ENCODE measurements at places on chromosomes 12 and 14.

DNA sequence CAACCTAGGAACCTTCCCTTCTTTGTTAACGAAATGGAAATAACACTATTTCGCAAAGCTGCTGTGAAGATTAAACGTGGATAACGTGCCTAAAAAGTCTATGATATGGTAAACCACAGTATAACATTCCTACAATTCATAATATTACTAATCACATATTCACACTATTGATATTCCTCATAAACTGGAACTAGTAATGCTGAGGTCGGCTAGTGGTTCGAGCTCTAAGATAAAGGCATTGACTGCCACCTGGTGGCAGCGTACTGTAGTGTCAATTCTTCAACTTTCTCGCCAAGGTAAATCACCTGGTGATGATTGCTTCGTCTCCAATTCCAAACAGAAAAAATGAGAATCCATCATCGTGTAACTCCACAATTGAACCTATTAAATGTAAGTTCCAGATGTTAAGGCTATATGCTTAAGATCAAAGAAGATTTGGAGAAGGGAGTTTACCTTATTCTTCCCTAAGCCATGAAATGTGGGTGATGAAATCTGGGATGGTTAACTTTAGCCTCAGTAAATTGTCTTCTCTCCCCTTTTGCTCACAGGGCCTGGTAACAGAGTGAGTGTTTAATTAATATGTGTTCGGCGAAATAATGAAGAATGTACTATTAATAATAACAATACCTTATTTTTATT, 197.5 kb upstream of the TMEM132C start:
- peak; percentile 48 for DNase-seq

DNA sequence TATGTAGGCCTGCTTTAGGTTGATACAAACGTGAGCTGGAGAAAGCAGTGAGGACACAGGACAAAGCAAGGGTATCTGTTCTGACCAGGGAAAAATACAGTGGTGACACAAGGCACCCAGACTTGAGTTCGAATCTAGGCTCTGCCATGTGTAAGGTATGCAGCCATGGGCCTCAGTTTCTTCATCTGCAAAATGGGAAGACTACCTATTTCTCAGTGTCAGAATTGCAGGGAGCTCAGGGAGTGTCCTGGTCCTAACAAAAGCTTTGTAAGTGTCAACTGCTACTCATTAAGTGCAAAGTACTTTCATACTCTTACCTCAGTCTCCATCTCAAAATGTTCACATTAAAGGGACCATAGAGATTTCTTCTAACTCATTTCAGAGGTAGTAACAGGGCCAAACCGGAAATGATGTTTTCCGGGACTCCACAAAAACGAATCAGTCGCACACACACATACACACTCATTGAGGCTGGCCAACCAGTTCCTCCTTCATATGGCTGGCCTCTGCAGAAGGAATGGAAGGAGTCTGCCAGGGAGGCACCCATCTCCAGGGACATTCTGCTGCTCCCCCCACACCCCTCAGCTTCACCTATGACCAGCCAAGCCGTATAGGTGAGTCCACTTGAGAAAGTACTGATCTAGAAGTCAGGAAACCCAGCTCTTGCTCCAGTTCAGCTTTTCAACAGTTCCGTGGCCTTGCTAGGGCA, 7.8 kb downstream of the CTDSP2 start:
- DNase-seq, result peak; percentile 88

GRCh38 chr14:34496679-34497513, 34.9 kb upstream of the SPTSSA start:
- no peak for DNase-seq

- no peak for DNase-seq
Observed at GRCh38 chr14:61627612-61628011, 67.7 kb upstream of the HIF1A start.

DNA sequence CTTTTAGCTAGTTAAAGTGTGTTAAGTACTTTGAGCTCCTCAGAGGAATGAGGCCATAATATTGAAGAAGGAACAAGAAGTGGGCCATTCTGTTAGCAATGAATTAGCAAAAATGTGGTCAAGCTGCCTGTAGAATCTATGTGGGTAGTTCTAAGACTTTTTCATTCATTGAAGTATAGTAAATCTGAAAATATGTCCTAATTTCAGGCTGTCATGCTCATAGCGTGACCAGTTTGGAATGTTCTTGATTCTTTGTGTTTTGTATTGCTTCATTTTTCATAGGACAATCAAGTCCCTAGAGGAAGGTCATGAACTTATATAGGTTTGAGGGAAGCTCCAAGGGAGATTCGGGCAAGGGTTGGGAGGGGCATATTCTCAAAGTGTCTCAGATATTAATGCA, 11.4 kb downstream of the ATP23 start:
- DNase-seq, result no peak

- DNase-seq, result no peak
Observed at GRCh38 chr14:55547650-55548315, 32.2 kb upstream of the KTN1 start.

DNA sequence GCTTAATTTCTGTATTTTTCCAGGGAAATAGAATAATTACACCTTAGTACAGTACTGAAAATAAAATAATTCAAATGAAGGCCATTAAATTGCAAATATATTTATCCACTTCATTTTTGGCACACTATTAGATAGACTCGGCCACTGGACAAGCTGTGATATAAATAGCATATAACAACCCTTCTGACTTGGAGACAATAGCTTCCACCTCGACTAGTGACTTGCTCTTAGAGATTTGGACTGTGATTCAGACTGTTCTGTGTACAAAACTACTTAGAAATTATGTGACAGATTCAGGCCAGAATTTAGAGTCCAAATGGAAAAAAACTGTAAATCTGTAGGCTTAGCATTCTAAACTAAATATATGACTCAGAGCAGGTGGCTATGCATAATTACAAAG, 949.9 kb downstream of the LRFN5 start:
- DNase-seq, result no peak

- no peak for DNase-seq
Observed at GRCh38 chr14:73149753-73150152, 13.4 kb downstream of the PSEN1 start.

- no peak for DNase-seq
Observed at GRCh38 chr12:126384026-126384564, 1318.9 kb downstream of the AACS start.

- DNase-seq, result peak; percentile 66
Observed at GRCh38 chr14:88613552-88614010, 50.7 kb downstream of the ZC3H14 start.

DNA sequence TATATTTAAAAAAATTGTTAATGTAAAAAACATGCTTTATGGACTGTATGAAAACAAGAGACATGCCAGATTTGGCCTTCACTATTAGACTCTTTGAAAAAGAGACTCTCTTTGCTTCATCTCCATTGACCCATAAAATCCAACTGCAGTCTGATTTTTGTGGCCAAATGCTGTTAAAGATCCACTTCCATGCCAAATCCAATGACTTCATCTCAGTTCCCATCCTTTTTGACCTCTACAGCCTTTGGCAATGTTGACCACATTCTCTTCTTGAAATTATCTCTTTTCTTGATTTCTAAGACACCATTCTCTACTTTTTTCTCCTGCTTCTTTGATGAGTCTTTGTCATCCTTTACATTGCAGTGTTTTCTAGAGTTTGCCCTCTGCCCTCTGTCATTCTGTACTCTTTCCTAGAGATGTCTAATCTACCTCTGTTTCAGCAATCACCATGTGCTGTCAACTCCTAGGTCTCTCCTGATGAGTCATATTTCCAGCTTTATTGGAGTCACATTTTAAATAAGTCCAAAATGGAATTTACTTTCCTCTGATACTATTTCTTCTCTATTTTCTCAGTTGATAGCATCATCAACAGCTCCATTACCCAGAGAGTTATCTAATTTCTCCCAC, 2.4 kb downstream of the TMPRSS12 start:
- no peak for DNase-seq

DNA sequence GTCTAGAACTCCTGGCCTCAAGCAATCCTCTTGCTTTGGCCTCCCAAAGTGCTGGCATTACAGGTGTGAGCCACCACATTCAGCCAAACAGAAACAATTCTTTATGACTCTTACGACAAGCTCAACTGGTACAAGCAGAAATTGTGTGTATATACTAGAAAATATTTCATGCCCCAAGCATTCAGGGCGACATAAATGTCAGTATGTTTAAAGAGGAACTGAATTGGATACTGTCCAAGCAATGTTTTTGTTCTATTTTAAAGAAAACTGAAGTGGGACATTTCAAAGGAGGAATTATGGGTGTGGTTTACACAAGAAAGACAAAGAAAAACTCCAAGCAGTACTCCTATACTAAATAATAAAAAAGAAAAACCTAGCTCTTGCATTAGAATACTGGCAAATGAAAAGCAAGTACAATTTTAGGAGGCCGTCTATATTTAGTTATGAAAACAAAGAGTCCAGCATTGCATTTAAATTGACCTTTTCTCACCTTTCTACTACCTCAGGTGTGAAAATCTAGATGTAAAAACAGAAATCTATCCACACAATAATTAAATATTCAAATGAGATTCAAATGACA, 48.9 kb downstream of the PPP1R12A start:
- peak; percentile 29 for DNase-seq

- no peak for DNase-seq
Observed at GRCh38 chr14:106619606-106620005, 1093.2 kb downstream of the TMEM121 start.

DNA sequence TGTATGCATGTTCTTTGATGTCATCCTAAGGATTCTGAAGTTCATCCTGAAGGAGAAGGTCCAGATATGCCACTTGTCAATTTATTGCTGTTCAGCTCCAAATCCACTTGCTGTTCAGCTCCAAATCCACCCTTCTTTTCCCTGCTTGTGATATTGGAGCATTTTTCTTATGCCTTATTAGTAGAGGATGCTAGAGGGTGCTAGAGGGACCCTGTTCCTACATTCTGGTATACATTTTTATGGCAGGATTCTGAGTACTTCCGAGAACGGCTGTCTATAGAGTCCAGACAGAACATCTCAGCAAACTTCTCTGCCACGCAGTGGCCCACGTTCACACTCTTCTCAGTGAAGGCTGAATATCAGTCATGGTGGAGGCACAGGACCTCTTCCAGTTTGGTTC, 406.7 kb downstream of the NOVA1 start:
- DNase-seq, result no peak

DNA sequence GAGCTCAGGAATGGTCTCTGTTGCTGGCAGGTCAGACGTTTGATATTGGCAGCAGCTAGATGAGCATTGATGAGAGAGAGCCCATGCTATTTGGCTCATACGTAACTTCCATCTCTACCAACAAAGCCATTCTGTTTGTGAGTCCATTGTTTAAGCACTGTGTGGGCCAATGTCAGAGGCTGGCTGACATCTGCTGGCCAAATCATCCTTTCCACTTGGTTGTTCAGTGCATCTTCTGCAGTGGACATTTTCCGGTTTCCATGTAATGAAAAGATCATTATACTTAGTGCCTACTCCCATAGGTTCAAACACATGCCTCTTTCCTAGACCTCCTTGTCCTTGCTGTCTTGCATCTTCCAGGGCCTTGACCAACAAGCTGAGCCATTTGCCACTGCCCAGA, 59.2 kb downstream of the IFT81 start:
- no peak for DNase-seq

DNA sequence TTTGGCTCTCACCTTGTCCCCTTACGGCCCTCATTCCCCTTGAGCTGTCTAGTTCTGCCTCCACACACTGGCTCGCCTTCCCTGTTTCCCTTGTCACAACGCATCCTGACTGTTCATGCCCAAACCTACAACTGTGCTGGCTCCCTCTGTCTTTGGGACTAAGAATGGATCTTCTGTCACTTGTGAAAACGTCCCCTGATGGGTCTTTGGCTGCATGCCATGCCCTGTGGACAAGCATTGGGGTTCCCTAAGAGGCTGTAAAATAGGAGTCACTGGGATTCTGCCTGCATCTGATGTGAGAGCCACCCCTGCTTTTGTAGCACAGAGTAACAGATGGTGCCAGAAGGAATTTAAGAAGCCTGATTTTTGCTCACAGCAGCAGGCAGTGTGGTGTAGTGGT, 285.3 kb upstream of the CRY1 start:
- DNase-seq, result no peak

GRCh38 chr14:72892103-72892878, 1.6 kb downstream of the DPF3 start:
- no peak for DNase-seq

- DNase-seq, result peak; percentile 19
Observed at GRCh38 chr12:76303989-76304460, 44.2 kb downstream of the BBS10 start.

DNA sequence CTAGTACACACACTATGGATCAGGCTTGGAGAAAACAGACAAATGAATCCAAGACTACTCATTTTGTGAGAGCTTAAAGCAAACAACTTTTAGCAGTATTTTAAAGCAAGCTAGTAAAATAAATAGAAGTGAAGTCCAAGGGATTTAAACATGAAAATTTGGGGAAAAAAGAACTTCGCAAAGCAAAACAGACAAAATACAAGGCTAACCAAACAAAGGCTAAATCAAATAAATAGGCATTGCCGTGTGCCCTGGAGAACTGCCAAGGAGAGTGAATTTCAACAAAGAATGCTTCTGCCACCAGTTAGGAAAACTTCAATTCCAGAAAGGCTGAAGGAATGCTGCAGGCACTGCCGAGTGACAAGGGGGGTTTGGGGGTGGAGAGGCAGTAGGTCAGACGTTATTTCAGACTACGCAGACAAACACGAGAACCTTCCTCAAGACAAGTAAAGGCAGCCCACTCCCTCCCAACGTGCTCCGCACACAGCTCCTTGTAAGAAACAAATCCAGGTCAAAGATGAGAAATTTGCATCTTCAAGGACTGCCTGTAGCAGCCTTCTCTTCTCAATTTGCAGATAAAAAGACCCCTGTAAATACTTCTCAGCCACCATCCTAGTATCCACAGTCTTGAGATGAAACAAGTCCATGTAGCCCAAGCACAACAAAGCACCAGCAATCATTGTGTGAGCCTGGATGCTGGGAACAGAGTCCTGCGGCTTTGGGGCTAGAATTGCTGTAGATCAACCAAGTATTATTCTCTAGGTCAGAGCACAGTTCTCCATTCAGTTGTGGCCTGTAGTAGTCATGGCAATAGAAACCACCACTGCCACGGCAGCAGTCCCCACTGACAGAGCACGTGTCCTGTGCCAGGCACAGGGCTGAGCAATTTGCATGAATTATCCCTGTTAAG, 43.3 kb downstream of the EFCAB11 start:
- DNase-seq, result no peak

GRCh38 chr14:58813745-58814144, 176.0 kb downstream of the DACT1 start:
- no peak for DNase-seq

DNA sequence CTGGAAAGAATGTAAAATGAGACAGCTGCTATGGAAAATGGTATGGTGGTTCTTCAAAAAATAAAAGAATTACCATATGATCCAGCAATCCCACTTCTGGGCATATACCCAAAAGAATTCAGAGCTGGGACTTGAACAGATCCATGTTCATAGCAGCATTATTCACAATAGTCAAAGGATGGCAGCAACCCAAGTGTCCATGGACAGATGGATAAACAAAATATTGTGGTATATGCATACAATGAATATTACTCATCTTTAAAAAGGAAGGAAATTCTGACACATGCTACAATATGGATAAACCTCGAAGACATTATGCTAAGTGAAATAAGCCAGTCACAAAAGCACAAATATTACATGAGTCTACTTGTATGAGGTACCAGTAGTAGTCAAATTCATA, 9.1 kb downstream of the RAB2B start:
- no peak for DNase-seq

- DNase-seq, result peak; percentile 74
Observed at GRCh38 chr12:7937833-7938506, 2.0 kb upstream of the SLC2A3 start.

GRCh38 chr12:71780237-71780822, 25.7 kb downstream of the RAB21 start:
- DNase-seq, result peak; percentile 72

Measured in KBM-7 (cell line).